ENCODE measurements at places on chromosomes 4 and X.
A peak's percentile ranks its signal among the peaks of the same experiment; 100 is the strongest.

GRCh38 chrX:119604766-119605463 lies 1.3 kb downstream of the NKRF start:
- no peak for DNase-seq

- DNase-seq = no peak
Observed at GRCh38 chr4:126448086-126448845, 1133.5 kb downstream of the FAT4 start.

GRCh38 chr4:73021634-73022033 lies 47.9 kb downstream of the COX18 start:
- DNase-seq = peak; percentile 79

GRCh38 chr4:93501244-93501643 lies 327.3 kb upstream of the ATOH1 start:
- no peak for DNase-seq

- DNase-seq = no peak
Observed at GRCh38 chr4:145281224-145281623, 100.8 kb upstream of the OTUD4 start.

DNA sequence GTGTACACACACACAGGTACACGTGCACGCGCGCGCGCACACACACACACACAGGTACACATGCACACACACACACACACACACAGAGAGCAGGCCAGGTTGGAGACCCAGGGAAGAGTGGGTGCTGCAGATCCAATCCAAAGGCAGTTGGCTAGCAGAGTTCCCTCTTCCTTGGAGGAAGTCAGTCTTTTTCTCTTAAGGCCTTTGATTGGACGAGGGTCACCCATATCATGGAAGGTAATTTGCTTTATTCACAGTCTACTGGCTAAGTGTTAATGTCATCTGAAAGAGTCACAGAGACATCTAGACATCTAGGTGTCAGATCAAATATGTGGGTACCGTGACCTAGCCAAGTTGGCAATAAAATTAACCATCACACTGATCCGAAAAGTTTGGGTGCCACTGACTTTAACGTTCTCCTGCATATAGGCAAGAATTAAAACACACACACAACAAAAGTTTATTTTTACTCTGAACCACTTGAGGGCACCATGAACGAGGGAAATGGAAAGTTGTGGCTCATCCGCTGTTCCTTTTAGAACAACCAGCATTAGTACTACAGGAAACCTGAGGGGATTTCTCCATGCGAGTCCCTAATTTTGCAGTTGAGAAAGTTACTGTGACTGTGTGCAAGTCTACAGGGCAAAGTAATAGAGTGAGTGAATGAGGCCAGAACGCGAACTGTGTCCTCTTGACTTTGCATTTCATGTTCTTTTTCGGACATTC lies 66.0 kb upstream of the STOX2 start:
- DNase-seq = peak; percentile 6

DNA sequence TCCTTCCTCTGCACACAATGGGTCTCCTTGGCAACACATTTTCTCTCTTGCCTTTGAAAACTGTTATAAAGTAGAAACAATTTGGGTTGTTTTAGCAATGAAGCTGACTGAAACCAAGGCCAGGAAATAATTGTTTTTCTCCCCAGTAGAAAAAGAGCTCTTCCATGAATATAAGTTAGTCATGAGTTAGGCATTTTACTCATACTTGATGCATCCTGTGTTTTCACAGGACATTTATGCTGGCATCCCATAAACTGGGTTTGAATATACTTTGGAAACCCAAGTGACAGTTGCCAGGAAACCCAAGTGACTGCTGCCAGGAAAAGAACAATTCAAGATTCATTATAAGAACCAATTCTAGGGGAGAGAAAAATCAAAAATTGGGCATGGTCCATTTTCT lies 128.6 kb upstream of the NPY2R start:
- DNase-seq = peak; percentile 36

GRCh38 chrX:38607976-38608375 lies 46.6 kb downstream of the TSPAN7 start:
- no peak for DNase-seq

DNA sequence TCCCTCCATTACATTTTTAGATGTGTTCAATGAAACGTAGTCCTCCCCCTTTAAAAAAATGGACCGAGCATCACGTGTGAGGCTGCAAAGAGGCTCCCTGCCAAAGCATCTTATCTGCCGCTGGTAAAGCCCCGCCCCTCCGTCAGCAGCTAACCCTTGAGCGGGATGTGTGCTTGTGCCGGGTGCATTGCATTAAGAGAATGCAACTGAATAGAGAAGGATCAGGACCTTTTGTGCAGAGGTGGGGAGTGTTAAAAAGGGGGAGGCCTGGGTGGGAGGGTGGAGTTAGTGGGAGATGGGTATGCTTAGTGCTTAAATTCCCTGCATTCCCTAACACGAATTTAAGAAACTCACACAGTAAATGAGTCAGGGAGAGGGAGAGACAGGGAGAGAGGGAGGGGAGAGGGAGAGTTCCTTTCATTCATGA lies 66.0 kb downstream of the TBL1X start:
- DNase-seq = peak; percentile 87

GRCh38 chr4:118839221-118839927 lies 3.4 kb upstream of the SEC24D start:
- DNase-seq = no peak

DNA sequence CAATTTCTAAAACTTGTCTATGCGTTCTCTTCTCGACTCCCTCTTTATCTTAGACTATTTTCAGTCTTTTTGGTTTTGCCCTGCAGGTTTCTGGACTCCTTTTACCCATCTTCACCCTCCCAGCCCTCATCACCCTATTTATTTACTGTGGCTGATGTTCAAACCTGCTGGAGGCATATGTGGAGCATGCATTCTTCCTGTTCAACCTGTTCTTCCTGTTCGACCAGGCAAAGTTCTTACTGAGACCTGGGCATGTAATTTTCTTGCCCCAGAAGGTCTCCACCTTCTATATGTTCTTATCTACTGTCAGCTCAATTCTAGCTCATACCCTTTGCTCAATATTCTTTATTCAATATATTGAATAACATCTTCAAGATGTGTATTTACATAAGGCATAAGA lies 69.4 kb upstream of the AGA start:
- DNase-seq = no peak

GRCh38 chr4:101288365-101289145 lies 58.8 kb downstream of the PPP3CA start:
- no peak for DNase-seq

DNA sequence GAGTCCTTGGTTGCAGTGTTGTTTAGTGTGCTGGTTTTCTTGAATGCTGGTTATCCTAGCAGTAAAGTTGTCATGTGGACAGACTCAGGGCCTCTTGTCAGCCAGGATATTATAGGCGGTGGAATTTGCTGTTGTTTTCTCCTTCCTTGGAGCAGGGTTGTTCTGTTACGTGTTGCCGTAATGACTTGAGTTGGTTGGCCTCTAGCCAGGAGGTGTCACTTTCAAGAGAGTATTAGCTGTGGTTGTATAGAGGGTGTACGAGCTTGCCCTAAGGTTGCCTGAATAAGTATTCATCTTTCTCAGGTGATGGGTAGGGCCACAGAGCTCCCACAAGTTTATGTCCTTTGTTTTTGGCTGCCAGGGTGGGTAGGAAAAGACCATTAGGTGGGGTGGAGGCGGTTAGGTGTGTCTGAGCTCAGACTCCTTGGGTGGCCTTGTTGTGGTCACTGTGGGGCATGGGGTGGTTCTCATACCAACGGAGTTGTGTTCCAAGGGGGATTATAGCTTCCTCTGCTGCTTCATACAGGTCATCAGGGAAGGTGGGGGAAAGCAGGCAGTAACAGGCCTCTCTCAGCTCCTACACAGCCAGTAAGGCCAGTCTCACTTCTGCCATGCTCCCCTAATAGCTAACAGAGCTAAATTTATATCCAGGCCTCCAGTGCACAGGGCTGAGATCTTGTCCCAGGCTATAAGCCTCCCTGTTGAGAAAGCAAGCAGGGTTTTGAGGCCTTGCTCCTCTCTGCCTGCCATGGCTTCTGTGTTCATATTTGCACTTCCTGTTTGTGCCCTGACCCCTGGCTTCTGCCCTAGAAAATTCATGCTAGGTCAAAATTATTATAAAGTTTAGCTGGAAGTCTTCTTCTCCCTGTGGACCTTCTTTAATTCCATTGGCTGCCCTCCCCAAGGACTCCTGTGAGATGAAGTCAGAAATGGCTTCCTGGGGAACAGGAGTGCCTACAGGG lies 594.7 kb downstream of the RAPGEF2 start:
- DNase-seq = no peak

DNA sequence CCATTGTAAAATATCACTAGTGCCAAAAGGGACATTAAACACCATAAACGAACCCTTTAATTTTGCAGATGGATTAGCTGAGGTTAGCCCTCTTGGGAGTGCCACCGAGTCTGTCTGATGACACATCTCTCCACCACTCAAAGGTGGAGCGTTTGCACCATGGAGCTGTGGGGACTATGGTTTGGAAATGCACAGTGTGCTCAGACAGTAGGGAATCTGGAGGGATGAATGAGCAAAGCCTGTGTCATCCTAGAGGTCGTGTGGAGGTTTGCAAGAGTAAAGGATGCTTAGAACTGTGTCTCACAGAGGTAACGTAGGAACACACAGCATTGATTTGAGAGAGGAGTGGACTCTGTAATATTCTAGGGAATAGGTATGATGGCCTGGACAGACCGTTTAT lies 93.7 kb downstream of the CLNK start:
- no peak for DNase-seq

- DNase-seq = no peak
Observed at GRCh38 chr4:68346461-68346860, 3.4 kb downstream of the YTHDC1 start.

DNA sequence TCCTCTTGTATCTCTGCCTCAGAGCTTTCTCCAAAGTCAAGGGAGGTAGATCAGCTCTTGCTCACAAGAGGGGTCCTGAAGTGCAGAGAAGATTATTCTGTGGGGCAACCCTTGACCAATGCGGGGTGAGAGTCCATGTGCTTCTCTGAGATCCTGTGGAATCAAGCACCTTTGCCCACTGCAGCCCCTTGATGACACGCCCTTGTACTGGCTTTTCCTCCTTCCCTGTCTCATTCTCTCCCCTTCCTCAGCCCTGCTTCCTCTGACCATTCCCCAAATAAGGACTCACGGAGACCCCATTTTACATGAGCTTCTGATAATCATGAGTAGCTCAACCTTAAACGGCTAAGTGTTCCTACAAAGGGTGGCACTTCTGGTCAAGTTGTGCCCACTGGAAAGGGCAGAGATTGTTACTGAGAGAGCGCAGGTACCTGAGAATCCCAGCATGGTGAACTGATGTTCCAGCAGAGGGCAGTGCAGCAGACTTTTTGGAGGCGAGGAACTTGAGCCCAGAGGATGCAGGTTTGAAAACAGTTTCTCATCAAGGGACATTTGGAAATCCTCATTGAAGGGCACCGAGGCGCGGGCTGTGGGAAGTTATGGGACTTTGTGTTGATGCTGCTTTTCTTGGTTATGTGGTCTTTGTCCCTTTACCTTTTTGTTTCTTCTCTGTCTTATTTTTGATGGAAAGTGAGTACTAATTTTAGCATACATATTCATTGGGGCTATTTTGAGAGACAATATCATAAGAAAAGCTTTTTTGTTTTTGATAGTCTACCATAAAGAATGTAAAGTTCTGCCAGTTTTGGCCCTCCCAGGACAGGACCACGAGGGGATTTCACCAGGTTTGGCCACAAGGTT lies 201.3 kb downstream of the RBM46 start:
- DNase-seq = peak; percentile 86

DNA sequence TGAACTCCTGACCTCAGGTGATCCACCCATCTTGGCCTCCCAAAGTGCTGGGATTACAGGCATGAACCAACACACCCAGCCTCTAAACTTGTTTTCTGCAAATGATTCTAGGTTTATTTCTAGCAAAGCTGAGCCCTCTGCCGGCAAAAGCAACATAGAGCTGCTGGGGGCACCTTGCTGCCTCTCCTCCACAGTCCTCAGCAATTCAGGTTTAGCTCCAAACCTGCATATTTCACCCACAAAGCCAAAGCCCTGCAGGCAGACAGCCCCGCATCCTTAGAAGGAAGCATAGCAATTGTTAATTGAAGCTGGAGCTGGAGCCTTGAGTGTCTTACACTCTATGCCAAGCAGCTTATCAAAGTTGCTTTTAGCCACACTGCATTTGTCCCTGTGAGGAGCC lies 24.9 kb upstream of the OCIAD2 start:
- DNase-seq = peak; percentile 28

DNA sequence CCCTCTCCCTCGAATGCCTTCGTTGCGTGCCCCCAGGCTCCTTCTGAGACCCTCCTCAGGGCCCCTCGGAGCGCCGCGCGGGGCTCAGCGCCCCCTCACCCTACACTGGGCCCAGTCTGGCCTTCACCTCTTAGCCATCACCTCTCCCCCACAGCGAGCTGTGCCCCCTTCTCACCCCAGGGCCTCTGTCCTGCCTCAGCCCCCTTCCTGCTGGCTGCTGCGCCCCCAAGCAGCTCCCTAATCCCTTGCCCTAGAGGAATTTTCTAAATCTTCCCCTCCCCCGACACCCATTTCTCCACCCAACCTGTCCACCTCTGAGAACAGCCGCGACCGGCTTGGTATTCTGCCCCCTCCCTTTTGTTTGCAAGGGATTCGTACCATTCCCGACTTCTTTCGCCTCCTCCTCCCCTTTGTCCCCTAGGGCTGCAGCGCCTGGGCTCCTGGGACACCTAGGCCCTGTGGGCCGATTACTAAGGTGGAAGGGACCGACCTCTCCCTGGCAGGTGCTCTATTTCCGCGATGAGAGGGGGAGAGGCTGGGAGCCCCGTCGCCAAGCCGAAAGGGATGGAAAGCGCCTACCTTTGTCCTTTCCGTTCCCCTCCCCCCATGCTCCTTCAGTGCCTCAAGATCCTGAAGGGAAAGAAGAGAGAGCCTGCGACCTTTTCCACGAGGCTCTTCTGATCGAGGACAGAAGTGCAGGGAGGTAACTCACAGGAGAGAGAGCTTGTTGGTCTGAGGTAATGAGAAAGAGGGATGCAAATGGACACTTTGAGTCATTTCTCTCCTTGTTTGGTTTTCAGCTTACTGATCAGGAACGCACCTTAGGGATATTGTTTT lies 10.9 kb downstream of the DLG3 start:
- no peak for DNase-seq

DNA sequence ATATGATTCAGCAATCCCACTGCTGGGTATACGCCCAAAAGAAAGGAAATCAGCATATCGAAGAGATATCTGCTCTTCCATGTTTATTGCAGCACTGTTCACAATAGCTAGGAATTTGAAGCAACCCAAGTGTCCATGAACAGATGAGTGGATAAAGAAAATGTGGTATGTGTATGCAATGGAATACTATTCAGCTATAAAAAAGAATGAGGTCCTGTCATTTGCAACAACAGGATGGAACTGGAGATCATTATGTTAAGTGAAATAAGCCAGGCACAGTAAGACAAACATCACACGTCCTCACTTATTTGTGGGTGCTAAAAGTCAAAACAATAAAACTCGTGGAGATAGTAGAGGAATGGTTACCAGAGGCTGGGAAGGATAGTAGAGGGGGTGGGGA lies 153.8 kb upstream of the LEF1 start:
- no peak for DNase-seq

DNA sequence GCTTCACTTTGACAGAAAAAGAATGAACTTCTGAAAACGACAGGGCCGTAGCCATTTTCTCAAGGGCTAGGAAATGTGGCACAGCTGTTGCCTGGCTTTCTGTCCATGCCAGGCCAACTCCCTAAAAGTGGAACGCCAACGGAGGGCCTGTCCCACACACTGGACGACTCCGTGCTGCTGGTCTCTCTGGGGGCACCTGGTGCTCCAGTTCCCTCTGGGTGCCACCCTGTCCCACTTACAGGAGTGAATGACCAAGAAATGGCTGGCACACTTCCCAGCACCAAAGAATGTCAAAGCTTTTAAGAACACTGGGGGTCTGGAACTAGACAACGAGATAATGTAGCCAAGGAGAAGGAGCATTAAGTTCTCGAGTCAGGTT lies 40.9 kb downstream of the GATB start:
- no peak for DNase-seq

Measured in adipocyte (in vitro differentiated cells).